NCI-H460 (cell line): ENCODE measurements at places on chromosomes 3 and 15.

DNA sequence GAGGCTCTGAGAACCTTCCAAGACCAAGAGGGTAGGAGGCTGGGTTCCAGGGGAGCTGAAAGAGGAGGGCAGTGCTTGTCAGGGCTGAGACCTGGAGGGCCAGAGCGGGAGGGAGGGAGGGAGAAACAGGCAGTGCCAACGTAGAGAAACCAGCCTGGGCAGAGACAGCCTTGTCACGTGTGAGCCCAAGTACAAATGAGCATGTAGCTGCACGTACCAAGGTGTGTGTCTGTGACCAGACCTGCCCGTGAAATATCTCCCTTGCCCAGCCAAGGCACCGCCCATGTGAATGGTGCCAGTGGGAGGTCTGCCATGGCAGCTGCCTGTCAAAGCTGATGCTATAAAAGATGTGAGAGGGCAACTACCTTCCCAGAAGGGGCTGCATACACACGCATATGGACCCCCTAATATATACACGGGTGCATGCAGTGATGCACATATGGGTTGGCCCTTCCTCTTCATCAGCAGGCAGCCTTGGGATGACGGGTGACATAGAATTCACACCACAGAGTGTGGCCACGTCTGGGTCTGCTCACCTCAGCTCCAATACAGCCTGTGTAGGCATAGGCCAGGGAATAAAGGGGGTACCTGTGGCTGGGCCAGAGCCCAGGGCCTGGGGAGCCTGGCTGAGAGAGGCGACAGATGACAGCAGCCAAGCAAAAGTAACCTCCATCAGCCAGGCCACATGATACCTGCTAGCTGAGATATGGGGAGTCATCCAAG is 7.8 kb upstream of the CTDSPL start:
- no peak for DNase-seq

GRCh38 chr3:143596957-143597642 is 251.2 kb downstream of the SLC9A9 start:
- no peak for DNase-seq

GRCh38 chr3:132624790-132625189 is 27.7 kb downstream of the ACKR4 start:
- DNase-seq: no peak

- DNase-seq: no peak
Observed at GRCh38 chr3:93910097-93910496, 63.6 kb downstream of the PROS1 start.

GRCh38 chr3:183353421-183353820 is 75.0 kb downstream of the MCF2L2 start:
- DNase-seq: no peak

GRCh38 chr3:58591517-58592510 is 14.6 kb upstream of the FAM107A start:
- peak; percentile 28 for DNase-seq

GRCh38 chr15:101237251-101237650 is 14.6 kb downstream of the CHSY1 start:
- no peak for DNase-seq

GRCh38 chr15:75348562-75349350 is 1.9 kb downstream of the NEIL1 start:
- no peak for DNase-seq

DNA sequence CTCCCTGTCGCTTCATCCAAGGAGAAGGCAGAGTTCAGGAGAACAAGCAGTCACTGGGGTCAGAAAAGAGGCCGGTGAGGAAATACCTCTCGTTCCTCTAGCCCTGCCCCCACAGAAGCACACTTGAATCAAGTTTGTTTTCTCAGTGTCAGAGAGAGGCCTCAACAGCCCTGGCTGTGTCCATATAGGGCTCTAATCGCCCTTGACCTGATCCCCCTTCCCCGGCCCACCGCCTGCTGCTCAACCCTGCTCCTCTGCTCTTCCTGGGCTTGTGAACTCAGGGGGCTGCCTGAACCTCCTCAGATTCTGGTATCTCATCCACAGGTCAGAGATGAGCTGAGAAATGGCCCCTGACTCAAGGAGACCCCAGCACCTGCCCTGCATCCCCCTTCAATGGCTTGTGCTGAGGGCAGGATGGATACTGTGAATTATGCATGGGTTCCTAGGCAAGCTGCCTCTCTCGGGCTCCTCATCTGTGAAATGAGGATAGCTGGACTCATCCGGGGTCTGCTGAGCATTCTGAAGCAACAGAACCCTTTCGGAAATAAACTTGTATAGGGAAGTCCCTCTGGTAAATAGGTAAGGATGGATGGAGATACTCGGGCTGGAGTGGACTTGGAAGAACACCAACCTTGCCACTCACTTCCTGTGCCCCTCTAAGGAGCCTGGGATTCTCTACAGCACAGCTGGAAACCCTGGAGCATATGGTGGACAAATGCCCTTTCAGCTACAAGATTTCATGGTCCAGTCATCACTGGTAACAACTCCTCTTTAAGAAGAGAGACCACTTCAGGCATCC is 147.5 kb downstream of the STT3B start:
- no peak for DNase-seq

- DNase-seq: no peak
Observed at GRCh38 chr15:60917461-60918145, 311.5 kb downstream of the RORA start.

DNA sequence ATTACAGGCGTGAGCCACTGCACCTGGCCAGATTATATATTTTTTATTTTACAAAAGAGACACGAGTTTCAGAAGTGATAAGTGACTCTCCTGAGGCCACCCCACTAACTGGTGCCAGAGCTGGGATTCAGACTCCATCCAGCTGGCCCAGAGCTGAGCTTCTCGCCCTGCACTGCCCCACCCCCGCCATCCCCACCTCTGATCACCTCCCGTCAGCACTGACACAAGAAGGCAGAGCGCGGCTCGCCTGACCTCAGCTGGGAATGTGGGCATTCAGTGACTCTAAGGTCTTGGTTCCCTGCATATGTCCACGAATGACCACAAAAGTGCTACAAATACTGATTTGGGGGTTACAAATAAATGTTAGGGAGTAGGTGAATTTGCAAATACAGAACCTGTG is 56.1 kb upstream of the GALNT15 start:
- no peak for DNase-seq

- DNase-seq: no peak
Observed at GRCh38 chr15:31799715-31800321, 230.5 kb upstream of the CHRNA7 start.

DNA sequence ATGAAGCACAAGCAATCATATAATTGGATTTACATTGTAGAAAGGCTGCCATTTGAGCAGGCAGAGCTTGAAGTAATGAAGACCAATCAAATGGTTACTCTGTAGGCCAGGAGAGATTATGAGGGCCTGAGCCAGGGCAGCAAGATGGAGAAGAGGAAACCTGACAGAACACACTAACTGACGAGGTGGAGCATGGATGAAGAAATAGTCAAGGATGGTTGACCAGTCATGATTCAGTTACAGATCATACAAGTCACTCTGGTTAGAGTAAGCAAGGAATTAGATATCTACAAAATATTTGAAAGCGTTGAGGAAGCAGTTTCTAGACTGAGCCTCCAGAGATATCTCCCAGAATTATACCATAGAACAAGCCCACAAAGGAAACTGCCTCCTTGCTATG is 101.8 kb upstream of the THSD4 start:
- no peak for DNase-seq

DNA sequence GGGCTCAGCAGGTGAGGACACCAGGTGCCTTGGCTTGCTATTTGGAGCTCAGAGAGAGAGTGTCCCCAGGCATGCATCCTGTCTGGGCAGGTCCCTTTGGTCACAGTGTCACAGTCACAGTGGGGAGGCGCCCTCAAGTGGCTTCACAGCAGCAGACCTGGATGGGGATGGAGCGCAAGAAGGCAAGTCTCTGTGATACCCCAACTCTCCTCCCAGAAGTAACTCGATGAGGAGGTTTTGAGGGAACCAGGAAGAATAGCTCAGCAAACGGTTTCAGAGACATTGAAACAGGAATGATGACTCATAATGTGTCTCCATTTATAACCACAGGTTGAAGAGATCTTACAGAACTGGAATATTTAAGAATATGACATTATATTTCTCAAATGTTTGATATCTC is 66.5 kb upstream of the SH3GL3 start:
- DNase-seq: peak; percentile 32

- DNase-seq: no peak
Observed at GRCh38 chr15:77863491-77864105, 213.9 kb downstream of the TBC1D2B start.

DNA sequence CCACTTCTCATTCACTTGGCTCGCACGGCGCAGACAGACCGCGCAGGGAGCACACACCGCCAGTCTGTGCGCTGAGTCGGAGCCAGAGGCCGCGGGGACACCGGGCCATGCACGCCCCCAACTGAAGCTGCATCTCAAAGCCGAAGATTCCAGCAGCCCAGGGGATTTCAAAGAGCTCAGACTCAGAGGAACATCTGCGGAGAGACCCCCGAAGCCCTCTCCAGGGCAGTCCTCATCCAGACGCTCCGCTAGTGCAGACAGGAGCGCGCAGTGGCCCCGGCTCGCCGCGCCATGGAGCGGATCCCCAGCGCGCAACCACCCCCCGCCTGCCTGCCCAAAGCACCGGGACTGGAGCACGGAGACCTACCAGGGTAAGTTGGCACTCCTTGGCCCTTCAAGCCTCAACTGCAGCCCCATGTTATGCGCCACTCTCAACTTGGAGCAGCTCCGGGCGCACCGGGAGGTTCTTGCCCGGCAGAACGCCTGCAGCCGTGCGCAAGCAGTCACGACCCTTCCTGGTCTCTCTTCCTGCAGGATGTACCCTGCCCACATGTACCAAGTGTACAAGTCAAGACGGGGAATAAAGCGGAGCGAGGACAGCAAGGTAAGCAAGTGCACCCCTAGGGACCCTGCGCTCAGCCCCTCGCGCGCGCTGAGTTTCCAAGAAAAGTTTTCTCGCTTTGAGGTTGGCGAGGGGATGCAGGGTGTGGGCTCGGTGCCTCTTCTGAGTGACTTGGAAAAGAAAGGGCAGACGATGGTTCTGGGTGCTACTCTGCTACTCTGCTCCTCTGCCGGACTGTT is at the start of gene BHLHE40:
Gene BHLHE40, plus strand, starts transcription at position 10 of the 801 bp plus-strand sequence. Its CDS starts 282 bp downstream, at position 292.
- peak; percentile 13 for DNase-seq

DNA sequence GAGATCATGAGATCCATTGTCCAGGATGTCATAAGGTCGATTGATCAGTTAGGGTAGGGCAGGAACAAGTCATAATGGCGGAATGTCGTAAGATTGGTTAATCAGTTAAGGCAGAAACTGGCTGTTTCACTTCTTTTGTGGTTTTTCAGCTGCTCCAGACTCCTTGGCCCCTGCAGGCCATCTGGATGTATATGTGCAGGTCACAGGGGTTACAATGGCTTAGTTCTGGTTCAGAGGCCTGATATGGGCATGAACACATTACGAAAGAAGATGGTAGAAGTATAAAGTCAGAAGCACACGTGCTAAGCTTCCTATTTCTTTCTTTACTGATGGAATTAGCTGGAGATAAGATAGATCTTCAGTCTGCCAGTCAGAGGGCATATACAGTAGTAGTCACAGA is 315.4 kb upstream of the LRRC3B start:
- no peak for DNase-seq

- no peak for DNase-seq
Observed at GRCh38 chr3:1404270-1404962, 311.6 kb downstream of the CNTN6 start.

GRCh38 chr3:126543457-126544061 is 15.2 kb downstream of the C3orf22 start:
- no peak for DNase-seq

- DNase-seq: no peak
Observed at GRCh38 chr15:75195766-75196241, 5.9 kb upstream of the C15orf39 start.

DNA sequence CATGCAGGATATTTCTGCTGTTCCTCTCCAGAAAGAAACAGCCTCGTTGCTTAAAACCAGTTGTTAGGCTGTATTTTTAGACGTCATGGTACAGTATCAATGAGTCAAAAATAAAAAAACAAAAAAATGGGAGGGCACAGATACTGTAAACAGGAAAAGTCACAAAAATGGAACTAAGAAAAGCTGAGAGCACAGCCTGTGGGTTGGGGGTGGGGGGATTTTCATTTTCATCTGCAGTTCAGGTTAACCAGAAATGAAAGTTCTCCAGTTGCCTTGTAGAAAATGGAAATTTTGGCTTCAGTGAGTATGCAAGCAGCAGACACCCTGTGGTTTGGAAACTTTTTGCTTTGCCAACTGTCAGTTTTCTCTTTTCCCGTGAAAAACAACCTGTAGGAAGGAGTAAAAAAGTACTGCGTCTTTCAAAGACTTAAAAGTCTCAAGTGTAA is 59.0 kb downstream of the FRMD4B start:
- no peak for DNase-seq

DNA sequence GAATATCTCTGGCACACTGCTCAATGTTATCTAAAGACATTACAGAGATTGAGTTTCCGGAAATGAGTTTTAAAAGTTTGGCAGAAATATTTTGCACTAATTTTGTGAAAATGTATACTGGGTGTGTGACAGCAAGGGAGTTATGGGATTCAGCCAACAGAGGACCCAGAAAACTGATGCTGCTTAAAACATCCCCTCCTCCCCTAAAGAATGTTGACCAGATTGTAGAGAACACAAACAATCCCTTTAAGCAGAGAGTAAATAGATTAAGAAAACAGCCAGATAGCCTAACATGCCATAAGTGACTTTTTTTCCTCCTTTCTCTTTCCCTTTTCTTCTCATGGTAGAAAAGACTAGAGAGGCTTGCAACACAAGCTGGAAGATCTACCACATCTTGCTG is 928.0 kb upstream of the ALCAM start:
- DNase-seq: no peak

DNA sequence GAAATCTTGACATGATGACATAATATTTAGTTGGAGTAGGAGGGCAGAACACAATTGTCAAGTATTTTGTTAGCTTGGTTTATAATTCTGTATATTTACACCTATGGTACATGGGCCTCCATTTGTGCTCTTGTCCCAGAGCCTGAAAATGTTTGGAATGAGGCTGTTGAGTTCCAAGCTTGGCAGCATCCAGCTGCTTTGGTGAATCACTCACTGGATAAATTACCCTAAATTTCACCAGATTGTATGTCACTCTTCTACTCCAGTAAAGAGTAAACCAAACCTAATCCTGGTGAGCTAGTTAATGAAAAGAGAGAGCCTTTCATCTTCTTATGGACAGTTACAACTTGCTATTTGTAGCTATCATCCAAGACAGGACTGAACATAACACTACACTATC is 928.7 kb downstream of the DIPK2A start:
- DNase-seq: no peak

GRCh38 chr3:117243657-117244056 is 534.1 kb downstream of the TUSC7 start:
- no peak for DNase-seq
